ENCODE measurements at places on chromosomes 3 and 15.
A peak's percentile ranks its signal among the peaks of the same experiment; 100 is the strongest.

DNA sequence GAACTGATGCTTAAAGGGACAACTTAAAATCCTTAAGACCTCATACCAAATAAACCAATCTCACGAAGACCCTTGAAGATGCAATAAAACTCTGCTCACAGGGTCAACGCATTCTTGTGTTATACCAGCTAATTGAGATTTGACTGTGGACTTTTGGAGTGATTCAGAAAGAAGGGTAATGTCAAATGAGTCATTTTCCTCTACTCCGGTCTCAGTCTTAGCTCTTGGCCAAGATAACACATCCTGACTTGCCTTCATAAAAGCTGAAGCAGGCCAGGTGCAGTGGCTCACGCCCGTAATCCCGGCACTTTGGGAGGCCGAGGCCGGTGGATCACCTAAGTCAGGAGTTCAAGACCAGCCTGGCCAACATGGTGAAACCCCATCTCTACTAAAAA is 3.8 kb downstream of the PKM start:
- DNase-seq = peak; percentile 93

GRCh38 chr3:138469874-138470273 is 35.5 kb downstream of the ESYT3 start:
- no peak for DNase-seq

DNA sequence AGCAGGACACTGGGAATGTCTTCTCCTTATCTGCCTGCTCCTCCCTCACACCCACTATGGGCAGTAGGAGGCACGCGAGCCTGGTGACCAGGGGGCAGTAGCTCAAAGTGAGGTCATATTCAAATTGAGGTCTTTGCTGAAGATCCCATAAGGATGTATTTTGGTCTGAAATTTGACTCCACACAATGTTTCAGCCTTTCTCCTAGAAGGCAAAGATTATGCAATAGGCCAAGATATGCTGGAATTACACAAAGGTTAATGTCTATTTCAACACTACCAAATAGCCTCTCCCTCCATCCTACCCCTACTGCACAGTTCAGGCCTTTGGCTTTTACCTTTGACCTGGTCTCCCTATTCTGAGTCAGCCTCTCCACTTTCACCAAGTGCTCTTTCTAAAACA is 203.0 kb downstream of the TIGIT start:
- no peak for DNase-seq

DNA sequence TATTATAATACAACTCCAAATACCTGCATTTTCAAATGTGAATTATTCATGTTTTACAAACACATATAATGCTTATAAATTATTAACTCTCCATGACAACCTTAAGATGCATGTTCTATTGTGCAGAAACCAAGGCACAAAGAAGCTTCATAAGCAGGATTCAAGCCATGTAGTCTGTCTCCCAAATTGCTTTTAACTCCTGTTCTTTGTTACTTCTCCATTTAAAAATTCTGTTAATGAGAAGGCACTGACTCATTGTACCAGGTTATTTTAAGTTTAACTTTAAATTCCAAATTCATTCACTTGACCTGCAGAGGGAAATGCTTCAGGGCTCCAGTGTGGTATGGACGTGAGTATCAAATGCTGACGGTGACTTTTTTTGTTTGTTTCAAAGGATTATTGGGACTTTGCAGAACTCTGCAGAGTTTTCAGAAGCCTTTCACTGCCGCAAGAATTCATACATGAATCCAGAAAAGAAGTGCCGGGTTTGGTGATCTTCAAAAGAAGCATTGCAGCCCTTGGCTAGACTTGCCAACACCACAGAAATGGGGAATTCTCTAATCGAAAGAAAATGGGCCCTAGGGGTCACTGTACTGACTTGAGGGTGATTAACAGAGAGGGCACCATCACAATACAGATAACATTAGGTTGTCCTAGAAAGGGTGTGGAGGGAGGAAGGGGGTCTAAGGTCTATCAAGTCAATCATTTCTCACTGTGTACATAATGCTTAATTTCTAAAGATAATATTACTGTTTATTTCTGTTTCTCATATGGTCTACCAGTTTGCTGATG is 100.0 kb downstream of the MME start:
- no peak for DNase-seq

GRCh38 chr3:66404903-66405700 is 95.7 kb downstream of the LRIG1 start:
- no peak for DNase-seq

DNA sequence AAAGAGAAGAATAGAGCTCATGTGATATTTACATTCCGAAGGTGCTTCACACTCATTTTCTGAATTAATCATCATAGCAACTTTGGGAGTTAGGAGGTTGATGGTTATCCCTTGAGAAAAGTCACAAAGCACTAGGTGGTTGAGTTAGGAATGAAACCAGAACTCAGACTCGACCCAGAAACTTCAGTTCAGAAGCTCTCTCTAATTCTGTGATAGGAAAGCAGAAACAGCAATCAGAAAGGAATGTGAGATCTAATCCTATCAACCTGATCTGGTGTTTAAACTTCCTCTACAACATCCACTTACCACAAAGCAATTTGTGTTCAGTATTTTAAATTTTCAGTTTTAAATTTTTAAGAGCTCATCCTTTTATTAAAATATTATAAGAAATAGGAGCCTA is 211.2 kb downstream of the CNTN3 start:
- DNase-seq = no peak

GRCh38 chr3:197683191-197683590 is 53.5 kb downstream of the RUBCN start:
- no peak for DNase-seq
